Stimulated activated CD8-positive, alpha-beta memory T cell treated with anti-CD3 and anti-CD28 coated beads, Interleukin-15, amount 100 ng/mL, for 48 hours (primary cell): ENCODE measurements at places on chromosomes 1 and 21.

DNA sequence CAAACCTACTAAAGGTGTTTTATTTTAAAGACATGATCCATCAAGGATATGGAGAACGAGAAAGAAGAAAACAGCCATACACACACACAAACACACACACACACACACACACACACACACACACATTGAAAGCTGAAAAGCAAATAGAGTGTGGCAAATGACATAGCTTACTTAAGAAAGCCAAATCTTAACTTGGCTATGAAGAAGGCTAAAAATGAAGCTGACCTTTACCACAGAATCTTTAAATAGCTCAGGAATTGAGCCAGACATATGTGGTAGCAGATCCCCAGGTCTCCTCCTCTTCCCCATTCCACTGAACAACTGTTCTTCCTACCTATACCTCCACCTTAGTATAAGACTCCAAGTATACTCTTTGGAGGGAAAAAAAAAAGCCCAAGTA, 185.6 kb downstream of the CLEC20A start:
- no peak for DNase-seq

- DNase-seq: no peak
Observed at GRCh38 chr1:38941527-38942019, at the start of gene RHBDL2. RHBDL2 (minus strand) TSS chr1:38941830; CDS start chr1:38919212, 22,618 bp downstream.

- DNase-seq: no peak
Observed at GRCh38 chr1:72366466-72366865, 84.1 kb upstream of the NEGR1 start.

- no peak for DNase-seq
Observed at GRCh38 chr1:88463401-88463985, 220.6 kb upstream of the PKN2 start.

DNA sequence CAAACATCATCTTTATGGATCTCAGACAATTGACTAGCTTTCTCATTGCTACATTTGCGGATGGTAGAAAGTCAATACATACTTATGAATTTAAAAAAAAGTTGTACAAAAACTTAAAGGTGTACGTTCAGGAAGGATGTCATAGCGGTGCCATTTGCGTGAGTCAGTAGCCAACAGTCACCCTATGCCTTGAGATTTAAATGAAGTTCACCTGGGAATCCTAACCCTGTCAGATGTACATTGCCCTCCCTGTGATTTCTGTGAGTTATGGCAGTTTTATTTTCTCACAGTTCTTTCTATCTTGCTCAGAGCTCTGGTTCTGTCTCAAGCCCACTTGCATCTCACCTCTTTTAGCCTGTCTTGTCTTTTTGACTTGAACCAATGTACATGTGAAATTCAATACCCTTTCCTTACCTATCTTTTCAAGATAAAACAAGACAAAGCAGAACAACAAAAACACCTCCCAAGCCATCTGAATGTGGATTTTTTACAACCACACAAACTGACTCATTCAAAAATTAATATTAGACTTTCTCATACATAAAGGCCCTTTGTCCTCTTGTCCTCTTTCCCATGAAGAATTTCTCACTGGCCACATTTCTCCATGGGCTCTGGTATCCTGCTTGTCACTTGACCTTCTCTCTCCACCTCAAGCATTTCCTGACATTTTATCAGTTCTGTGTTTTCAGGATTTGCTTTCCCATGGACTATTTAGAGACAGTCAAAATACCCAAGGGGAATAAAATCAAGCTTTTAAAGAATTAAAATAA, 25.3 kb upstream of the ZNF697 start:
- DNase-seq: no peak

DNA sequence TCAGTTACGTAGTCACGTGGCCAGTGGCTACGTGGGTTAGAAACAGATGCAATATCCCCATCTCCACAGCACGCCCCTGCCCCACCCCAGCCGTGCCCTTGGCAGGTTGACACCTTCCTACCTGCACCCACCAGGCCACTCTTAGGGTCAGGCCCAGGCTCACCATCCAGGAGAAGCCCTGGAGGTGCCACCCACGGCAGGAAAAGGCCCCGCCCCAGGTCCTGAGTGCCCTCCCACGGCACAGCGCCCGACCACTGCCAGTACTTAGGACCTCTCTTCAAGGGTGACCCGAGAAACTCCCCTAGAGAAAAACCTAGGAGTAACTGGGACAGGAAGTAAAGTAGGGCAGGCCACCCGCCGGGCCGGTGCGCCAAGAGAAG, 1.5 kb downstream of the C1orf35 start:
- no peak for DNase-seq

DNA sequence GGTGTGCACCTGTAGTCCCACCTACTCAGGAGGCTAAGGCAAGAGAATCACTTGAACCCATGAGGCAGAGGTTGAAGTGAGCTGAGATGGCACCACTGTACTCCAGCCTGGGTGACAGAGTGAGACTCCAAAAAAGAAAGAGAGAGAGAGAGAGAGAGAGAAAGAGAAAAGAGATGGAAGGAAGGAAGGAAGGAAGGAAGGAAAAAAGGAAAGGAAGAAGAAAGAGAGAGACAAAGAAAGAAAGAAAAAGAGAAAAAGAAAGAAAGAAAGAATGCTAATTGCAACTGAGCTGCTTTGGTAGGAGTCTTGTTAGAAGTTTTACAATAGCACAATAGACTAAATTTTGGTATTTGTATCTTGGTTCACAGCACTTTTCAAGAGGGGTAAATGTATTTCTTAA, 25.7 kb downstream of the TESK2 start:
- DNase-seq: no peak

GRCh38 chr1:109281680-109282496, 1.1 kb downstream of the PSRC1 start:
- no peak for DNase-seq

DNA sequence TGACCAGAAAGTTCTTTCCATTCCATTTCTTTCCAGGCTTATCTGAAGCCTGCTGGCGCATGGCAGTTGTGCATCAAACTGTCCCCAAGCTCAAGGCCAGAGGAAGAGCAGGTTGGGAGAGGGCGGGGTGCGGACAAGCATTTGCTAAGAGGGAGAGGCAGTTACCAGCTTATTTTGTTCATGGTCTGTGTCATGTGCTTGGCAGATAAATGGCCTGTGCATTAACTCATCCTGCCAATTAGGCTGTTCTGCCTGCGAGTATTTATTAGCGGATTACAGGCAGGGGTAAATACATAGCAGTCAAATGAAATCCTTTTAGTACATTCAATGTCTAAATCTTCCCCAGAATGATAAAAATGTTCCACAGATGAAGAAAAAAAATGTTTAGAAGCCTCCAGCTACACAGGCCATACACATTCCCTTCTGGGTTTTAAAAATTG, 48.9 kb upstream of the B3GALNT2 start:
- no peak for DNase-seq
